NCI-H1048 (cell line): ENCODE measurements at places on chromosomes 2 and 18.

DNA sequence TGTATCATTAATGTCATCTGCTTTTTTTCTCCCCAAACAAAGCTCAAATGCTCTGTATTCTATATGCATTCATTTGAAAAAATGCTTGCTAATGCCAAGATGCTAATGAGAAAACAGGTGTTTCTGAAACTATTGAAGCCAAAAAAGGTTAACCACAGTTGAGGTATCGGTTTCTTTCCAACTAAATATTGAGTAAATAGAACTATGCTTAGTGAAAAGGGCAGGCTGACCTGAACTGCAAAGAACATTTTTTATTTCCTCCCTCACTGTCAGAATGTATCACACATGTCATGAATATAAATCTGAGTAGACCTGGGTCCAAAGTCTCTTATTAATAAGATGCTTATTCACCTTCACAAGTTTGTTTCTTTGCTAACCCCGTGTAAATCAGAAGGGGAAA is 866.6 kb downstream of the CPS1 start:
- no peak for DNase-seq

DNA sequence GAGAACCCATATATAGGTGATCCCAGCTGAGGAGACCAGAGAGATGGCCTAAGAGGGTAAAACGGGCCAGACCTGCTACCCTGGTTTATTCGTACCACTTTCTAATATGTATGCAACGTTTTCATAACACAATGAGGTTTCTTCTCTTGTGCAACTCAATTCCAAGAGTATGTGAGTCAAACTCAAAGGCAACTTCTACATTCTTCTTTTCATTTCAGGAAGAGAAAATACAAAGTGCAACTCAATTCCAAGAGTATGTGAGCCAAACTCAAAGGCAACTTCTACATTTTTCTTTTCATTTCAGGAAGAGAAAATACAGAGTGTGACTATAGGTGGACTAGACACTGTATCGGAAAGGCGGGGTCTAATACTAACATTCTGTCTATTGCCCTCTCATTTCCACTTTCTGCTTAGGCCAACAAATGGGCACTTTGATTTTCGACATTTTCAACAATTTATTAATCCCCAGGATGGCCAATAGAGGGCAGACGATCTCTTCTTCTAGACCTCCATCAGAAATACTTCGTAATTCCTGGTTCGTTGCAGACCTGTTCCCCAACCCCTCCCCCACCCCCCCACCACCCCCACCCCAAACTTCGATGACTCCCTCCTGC is 3.7 kb upstream of the CRIM1 start:
- DNase-seq, result peak; percentile 28

GRCh38 chr2:109351164-109351756 is 222.3 kb downstream of the SH3RF3 start:
- no peak for DNase-seq

- no peak for DNase-seq
Measured at GRCh38 chr2:13001408-13001807, 284.7 kb downstream of the TRIB2 start.

DNA sequence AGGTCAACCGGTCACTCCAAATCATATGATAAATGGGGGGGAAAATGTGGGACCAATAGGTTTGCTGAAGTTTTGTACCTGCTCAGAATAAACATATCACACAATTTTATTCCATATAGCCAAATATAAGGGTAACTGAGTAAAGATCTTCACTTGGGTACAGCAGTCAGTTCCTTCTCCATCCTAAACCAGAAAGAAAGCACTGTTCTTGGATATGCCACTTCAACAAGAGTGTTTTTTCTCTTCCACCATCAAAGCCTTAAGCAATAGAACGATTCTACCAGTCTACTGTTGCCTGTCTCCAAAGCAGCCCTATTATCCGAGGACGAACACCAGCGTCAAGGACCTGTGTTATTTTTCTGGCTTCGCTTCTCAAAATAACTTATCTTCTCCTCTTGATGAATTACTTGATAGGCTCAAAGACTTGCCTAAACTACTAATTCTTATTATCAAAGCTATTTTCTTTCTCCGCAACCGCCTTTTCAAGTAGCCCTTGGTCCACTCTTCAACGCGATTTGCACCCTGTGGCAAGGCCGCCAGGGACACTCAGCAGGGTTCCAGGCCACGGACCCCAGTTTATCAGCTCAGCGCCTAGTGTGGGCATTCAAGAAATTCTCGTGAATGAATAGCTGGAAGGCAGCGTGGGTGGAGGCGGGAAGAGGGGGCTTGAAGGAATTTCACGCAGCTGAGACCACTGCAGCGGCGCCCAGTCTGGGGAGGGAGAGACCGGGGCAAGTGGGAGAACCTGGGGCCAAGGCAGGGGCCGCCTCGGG is 646 bp downstream of the ALS2 start:
- no peak for DNase-seq

- DNase-seq, result no peak
Measured at GRCh38 chr2:16170675-16171424, 230.5 kb downstream of the MYCN start.

DNA sequence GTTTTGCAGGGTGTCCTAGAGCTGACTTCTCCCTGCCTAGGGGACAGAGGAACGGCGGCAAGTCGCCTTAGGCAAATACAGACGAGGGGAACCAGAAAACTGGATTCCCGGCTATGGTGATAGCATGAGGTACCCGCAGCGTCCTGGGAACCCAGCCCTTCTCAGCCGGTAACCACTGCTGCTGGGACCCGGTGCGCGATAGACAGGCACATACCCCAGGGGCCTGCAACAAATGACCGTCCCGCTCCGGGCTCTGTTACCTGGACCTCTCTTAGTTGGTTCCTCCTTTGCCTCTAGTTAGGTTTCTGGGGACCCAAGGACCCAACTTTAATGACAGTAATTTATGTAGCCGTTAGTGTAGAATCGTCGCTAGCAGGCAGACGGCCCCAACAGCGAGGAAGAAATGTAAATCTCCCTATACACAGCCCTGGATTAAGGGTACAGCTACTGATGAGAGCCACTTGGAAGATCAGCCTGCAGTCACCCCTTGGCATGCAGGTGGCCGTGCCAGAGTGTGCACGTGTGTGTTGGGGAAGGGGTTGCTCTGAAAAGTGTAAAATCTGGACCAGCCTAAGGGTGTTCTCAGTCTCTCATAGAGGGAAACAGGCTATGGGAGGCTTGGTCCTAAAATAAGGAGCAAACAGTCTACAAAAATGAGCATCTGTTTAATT is 819 bp upstream of the SERPINE2 start:
- no peak for DNase-seq
